ENCODE measurements at places on chromosomes 11 and 22. TPM values are rescaled to one million over a fixed set of nuclear protein-coding genes. Genes with fewer than 3 reads are reported as not detected.

The LTBP3 gene
- 138 TPM for total RNA-seq

The MGAT3 gene
- 1.3 TPM for total RNA-seq

The PGM2L1 gene
- 10.6 TPM for total RNA-seq

The HEPN1 gene
- not detected for total RNA-seq

The UBE2L3 gene
- total RNA-seq = 24.6 TPM

The TUBA8 gene
- total RNA-seq = 0.72 TPM

The PANX2 gene
- total RNA-seq = 2.1 TPM

The BCO2 gene
- 1.4 TPM for total RNA-seq

The BTG4 gene
- not detected for total RNA-seq

The OR52K1 gene
- not detected for total RNA-seq

The IFITM10 gene
- total RNA-seq = 1.9 TPM

The UPK2 gene
- not detected for total RNA-seq

The C11orf86 gene
- not detected for total RNA-seq

The PHF21B gene
- total RNA-seq = under 0.01 TPM

The FGF3 gene
- not detected for total RNA-seq

The BBOX1 gene
- not detected for total RNA-seq

The MMP1 gene
- total RNA-seq = 746 TPM

The MDK gene
- 9.6 TPM for total RNA-seq

The ROBO4 gene
- total RNA-seq = 1.2 TPM

The LDLRAD3 gene
- 5.4 TPM for total RNA-seq

The GGTLC3 gene
- total RNA-seq = not detected

The LRRN4CL gene
- total RNA-seq = 4.9 TPM

The NXPE4 gene
- total RNA-seq = not detected

The PAMR1 gene
- 74.1 TPM for total RNA-seq

The SAC3D1 gene
- 5.6 TPM for total RNA-seq

The OR52A1 gene
- total RNA-seq = not detected

The PTPN5 gene
- total RNA-seq = not detected

The GSTT2B gene
- total RNA-seq = 1.3 TPM

The CST6 gene
- 2.9 TPM for total RNA-seq

The ARHGAP20 gene
- 3.0 TPM for total RNA-seq

The EXPH5 gene
- 0.26 TPM for total RNA-seq

The CRYBA4 gene
- total RNA-seq = not detected

The OR10D3 gene
- total RNA-seq = not detected

The RCOR2 gene
- 5.8 TPM for total RNA-seq

The TRPM5 gene
- not detected for total RNA-seq

The PPFIBP2 gene
- total RNA-seq = 17.2 TPM

The LRRC75B gene
- 5.2 TPM for total RNA-seq

The P2RX6 gene
- 20.8 TPM for total RNA-seq

The OR4D5 gene
- not detected for total RNA-seq

The OR8I2 gene
- total RNA-seq = not detected

The TSKU gene
- total RNA-seq = 23.1 TPM

The RBMXL2 gene
- not detected for total RNA-seq

The MUC15 gene
- total RNA-seq = not detected

The MFNG gene
- total RNA-seq = 0.30 TPM

The APOA1 gene
- total RNA-seq = 6.8 TPM

The OLFML1 gene
- 3.4 TPM for total RNA-seq

The MRGPRE gene
- 0.20 TPM for total RNA-seq

The NTM gene
- total RNA-seq = 64.2 TPM

The OR8G5 gene
- total RNA-seq = not detected

Data from smooth muscle cell of the pulmonary artery (primary cell).